ENCODE measurements at places on chromosomes 5 and 9.

GRCh38 chr9:124370896-124371582 lies 44.2 kb downstream of the PSMB7 start:
- DNase-seq: no peak

DNA sequence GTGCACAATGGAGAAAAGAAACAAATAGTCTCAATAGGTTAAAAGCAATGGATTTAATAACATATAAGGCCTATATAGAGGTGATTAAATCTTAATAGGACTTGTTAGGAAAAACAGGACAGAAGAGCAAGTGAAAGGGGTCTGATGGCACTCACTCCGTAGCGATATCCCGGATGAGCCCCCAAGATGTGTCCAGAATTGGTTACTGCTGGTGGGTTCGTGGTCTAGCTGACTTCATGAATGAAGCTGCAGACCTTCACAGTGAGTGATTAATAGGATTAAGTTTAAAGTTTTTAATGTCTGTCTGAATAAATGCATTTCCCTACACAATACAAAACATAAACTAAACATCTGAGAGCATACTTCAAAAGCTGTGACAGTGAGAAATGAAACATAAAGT lies 110.4 kb upstream of the FAM174A start:
- DNase-seq: no peak

DNA sequence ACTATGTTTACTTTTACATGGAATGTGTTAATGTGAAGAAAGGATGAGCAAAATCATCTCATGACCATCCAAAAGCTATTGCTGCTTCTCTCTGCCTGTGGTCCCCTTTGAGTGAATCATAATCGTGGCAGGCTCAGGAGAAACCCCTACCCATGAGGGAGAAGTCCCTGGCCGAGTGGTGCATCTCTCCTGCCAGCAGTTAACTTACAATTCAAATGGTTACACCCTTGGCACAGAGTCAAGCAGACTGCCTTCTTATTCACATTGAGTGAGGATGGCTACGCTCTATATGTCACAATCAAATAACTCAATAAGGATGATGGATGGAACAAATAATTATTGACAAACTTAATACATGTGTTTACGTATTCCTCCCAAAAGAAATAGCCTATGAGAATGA lies 179.1 kb downstream of the FGF1 start:
- no peak for DNase-seq

DNA sequence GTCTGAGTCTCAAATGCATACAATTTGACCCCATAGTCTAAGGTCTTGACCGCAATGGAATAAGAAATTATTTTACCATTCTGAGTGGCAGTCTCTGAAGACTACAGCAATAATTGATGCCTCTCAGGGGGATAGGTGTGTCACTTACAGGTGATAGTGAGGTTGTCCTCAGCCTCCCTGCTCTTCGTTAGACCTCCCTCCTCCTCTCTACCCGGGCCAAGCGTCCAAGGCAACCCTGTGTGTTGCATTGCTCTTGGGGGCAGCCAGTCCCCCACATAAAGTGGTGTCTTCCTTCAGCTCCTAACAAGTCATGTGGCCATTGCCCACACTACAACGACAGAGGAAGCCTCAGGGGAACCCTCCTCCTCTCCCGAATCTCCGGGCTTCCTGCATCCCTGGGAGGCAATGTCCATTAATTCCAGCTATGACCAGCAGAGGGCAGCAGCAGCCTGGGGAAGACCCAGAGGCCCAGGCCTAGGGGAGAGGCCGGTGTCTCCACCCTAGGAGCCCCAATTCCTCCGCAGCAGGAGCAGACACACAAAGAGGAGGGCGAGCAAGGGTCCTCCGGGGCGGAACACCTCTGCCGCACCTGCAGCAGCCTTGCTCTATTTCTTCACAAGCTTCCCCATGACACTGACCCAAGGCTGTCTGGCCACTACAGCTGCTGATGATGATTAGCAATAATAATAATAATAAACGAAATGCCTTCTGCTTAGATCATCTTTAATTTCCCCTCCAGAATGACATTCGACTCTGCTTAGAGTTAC lies 134.8 kb downstream of the KCNIP1 start:
- DNase-seq: no peak

- no peak for DNase-seq
Observed at GRCh38 chr9:99986642-99987041, 80.2 kb downstream of the STX17 start.

DNA sequence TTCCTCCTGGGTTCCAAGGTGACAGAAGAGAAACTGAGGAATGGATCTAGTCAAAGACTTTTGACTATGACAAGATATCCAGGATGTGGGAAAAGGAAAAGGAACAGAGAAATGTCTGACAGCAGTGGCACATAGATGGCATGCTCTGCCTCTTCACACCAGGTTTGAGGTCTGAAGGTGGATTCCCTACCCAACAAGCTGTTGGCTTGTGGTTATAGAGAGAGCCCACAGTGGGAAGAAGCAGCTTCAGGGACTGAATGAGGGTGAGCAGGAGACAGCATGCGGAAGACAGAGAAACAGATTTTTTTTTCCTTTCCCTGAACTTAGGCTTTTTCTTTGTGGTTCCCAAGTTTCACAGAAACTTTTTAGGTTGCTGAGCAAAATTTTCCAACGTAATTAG lies 20.6 kb downstream of the IFNW1 start:
- no peak for DNase-seq

- no peak for DNase-seq
Observed at GRCh38 chr5:177373806-177374205, 10.4 kb upstream of the SLC34A1 start.

- DNase-seq: no peak
Observed at GRCh38 chr5:139404484-139404840, 573 bp upstream of the SPATA24 start.

DNA sequence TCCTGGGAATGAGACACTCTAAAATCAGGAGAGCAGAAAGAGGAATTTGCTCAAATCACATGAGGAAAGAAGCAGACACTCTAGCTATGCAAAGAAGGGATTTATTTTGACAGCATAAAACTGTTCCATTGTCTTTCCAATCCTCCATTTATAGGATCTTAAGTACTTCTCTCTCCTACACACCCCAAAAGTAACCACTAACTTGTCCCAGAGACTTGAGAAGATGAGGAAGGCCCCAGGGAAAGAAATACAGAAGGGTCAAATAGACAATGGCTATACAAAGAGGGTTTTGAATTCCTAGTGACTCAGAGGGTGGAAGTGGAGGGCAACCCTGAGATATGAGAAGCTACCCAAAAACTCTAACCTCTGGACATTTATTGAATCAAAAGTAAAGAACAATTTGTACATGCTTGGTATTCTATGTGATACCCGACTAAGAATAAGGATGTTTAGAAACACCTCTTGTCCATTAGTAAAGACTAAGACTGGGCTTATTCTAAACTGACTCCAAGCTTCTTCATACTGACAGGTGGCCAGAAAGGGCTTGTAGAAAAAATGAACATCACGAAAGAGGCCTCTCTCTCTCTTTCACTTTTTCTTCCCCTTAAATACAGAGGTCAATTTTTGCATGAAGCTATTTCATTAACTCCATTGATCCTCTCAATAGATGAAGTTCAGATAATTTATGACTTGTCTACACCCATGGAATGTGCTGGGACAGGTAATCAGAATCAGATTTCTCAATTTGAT lies 20.6 kb downstream of the DMAC1 start:
- no peak for DNase-seq

- no peak for DNase-seq
Observed at GRCh38 chr5:95919658-95920057, 42.0 kb downstream of the ELL2 start.

- no peak for DNase-seq
Observed at GRCh38 chr5:56496581-56497063, 263.5 kb upstream of the ANKRD55 start.

- no peak for DNase-seq
Observed at GRCh38 chr5:105619725-105620124, 2051.0 kb downstream of the EFNA5 start.
